ENCODE measurements at places on chromosomes 16 and 17.

DNA sequence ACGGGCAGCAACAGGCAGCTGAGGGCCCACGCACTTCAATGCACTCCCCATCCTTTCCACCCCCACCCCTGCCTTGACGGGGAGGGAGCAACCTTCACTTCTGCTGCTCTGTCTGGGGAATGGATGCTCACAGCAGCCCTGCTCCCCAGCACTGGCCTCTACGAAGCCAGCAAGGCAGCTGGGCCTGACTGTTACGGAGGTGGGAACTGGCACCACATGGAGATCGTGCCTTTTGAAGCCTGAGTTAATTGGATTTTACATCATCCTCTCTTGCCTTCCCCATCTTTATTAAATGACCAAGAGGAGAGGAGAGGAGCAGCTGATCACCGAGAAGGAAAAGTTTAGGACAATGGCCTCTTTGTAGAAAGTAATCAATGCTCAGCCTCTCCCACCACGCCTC, 187.0 kb upstream of the RPL38 start:
- DNase-seq: no peak

DNA sequence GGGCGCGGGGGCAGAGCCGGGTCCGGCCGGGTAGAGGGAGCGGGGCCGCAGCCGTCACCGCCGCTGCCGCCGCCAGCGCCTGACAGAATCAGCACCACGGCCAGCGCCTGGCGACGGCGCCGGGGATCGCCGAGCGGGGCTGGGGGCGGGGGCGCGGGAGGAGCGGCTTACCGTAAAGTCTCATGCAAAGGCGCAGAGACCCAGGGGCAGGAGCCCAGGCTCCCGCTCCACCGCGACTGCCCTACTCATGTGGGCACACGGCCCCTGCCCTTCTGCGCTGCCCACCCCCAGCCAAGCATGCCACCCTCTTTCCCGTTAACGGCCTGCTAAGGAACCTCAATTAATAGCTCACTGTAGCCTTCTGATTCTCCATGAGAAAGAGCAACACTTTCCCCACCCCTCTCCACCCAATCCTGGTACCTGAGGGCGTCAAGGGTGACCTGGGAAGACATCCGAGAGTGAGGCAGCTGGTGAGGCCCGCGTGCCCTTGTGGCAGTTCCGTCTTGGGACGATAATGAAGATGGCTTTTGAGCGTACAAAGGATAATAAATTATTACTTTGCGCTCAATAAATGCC, at the start of gene SEZ6:
TSS of gene SEZ6 (minus strand) at position 98 of the 576 bp plus-strand sequence. CDS start 164 bp downstream, outside the sequence.
- DNase-seq: peak; percentile 78

DNA sequence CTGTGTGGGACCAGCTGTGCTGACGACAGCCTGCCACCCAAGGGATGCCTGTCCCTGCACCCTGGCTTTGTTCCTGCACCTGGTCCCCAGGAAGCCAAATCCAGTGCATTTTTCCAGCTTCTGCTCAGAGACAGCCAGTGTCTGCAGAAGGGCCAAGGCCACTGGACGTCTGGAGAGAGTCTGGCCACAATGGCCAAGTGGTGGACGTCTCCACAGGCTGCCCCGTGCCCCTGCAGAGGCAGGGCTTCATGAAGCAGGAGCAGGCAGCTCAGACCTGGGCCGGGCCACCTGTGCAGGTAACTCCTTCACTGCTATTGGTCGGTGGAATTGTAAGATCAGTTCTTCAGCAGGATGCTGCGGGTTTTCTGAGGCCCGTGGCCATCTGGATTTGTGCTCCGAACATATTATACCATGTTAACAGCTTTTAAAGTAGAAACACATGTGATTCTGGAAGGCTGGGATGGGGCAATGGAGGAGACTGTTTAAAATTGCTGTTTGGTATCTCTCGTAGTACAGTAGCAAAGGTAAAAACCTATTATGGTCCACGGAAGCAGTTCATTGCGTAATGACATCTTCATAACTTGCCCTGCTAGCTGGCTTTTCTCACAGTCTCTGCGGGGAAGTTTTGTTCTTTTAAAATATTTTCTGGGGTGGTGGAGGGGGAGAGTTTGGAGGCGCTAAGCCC, 185.3 kb downstream of the CCDC182 start:
- peak; percentile 59 for DNase-seq

GRCh38 chr17:80971704-80972304, 19.8 kb upstream of the CHMP6 start:
- DNase-seq: no peak

- peak; percentile 44 for DNase-seq
Measured at GRCh38 chr17:55086635-55087058, 118.1 kb downstream of the STXBP4 start.

DNA sequence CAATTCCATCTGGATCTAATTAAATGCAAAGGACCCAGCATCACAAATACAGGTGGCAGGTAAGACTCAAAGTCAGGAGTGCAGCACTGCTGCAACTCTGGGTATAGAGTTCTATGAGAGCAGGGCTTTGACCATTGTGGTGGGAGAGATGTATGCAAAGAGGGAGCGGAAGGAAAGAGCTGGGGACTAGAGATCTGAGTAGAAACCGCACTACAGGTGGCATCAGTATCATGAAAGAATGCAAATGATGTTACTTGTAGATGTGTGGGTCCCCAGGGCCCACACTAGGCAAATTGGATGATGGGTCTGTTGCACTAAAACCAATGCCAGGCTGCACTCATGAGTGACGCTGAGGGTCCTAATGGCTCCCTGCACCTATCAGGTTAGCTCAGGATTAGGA, 287.1 kb upstream of the ASIC2 start:
- no peak for DNase-seq

GRCh38 chr17:63946440-63947363, 14.6 kb upstream of the CD79B start:
- DNase-seq: peak; percentile 66

DNA sequence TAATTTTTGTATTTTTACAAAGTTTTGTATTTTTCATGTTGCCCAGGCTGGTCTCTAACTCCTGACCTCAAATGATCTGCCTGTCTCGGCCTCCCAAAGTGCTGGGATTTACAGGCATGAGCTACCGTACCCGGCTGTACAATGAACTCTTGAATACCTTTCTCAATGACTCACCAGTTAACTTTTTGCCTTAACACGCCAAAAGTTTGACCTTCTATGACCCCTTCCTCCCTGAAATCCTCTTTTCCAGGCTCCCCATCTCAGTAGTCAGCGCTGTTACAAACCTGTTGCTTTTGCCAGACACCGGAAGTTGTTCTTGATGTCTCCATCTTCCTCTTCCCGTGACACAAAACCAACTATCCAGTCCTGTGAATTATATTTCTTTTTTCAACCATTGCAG, 158.1 kb upstream of the ASIC2 start:
- no peak for DNase-seq

DNA sequence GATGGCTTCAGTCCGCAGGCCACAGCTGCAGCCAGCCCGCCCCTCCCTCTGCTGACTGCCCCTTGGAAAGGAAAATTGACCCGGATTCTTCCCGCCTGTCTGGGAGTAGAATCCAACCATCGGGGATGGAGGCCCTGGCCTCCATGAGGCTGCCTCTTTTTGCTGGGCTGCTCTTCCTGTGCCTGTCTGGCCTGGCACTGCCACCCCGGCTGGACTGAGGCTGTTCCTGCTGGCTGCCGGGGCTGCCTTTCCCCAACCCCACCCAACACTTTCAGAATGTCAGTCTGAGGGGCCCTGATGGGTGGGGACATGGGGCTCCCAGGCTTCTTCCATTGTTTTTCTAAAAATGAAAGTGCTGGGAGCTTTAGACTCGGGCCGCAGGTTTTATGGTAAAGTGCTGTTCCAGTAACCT, 7.3 kb downstream of the BAHCC1 start:
- no peak for DNase-seq

Measured in NB4 (cell line).